Cardiac fibroblast (primary cell): ENCODE measurements at places on chromosomes 5 and 9.

- DNase-seq, result no peak
Measured at GRCh38 chr5:55453211-55453610, 81.6 kb downstream of the PLPP1 start.

GRCh38 chr9:124257844-124258606 is at the start of gene NEK6:
Gene NEK6, plus strand, starts transcription at chr9:124257949. Its CDS starts 44,016 bp downstream, at chr9:124301965.
- peak; percentile 56 for DNase-seq

- DNase-seq, result no peak
Measured at GRCh38 chr5:132445930-132446329, 44.6 kb downstream of the IRF1 start.

DNA sequence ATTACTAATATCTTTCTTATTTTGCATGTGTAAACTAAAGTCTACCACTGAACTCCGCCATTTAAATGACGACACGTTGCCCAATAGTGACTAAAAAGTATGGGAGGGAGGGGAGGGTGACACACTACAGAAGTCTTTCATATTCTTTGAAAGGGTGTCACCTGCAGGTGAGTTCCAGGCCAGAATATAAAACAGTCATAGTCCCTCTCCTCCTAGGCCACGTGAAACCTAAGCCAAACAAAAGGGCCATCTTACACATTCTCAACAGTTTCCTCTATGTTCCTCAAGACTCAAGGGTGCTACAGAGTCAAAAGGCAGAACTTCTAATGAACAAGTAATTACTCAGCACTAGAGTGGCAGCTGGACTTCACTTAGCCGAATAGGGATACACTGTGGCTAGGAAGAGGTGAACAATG is 6.4 kb downstream of the CEMIP2 start:
- no peak for DNase-seq

DNA sequence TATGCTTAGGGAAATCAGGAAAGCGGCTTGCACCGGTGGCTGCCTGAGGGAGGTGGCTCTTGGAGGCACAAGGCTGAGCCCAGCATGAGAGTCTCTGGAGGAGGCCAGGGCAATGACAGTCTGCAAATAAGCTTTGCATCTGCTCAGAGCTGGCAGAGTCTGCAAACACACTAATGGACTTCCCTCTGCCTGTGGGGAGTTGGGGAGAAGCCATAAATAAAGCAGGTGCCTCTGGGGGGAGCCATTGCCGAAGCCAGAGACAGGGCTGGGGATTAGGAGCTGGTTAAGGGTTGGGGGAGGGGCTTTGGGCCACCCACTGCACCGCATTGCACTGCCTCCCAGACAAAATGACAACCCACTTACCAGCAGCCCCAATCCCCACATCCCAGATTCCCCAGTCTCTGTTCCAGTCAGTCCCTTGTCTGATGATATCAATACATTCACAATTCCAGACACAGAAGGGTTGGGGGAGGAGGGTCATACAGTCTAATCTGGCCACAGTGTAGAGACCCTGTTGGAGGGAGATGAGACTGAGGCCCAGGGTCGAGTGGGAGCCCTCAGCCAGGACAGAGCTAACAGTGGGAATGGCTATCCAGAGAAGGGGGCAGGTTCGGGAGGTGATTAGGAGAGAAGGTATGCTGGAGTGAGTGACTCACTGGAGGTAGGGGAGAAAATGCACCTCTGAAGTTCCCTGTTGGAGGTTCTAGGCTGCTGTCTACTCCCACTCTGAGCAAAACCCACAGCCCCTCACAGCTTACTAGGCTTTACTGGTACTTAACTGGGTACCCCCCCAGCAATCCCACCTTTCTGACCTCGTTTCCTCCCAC is 53.7 kb downstream of the PAX5 start:
- DNase-seq, result no peak

GRCh38 chr5:119597728-119598298 is 31.5 kb upstream of the FAM170A start:
- DNase-seq, result no peak

DNA sequence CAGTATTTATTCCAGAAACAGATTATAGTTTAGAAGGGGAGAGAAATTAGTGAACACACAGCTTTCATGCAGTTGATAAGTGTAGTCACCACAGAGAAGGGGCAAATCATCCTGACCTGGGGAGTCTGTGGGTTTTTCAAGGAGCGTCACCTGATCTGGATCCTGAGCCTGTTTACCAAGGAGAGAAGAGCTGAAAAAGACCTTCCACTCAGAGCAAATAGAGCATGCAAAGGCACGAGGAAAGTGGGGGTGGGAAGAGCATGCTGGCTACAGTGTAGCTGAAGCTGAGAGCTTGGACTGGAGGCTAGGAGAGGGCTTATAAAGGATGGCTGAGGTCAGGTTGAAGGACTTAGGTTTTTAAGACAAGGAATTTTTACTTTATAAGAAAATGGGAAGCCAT is 30.4 kb downstream of the ACO1 start:
- DNase-seq, result no peak

GRCh38 chr5:7529880-7530279 is 133.9 kb downstream of the ADCY2 start:
- no peak for DNase-seq

- no peak for DNase-seq
Measured at GRCh38 chr5:87686975-87687374, 274.2 kb upstream of the CCNH start.

DNA sequence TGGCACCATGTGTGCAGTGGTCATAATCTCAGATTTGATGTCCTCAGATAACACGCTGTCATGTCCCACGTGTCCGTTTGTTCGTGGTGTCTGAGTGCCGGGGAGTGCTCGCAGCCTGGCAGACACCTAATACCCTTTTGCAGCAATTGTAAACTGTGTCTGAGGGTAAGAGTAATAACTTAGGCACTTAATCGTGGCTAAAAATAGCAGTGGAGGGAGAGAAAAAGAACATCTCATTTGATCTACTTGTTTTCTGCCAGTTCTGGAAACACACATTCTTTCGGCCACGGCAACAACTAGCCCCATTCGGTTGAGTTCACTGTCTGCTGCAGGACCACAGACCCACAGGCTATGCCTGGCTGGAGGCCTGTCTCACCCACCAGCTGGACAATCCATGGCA is 16.5 kb downstream of the ADCY2 start:
- DNase-seq, result no peak

DNA sequence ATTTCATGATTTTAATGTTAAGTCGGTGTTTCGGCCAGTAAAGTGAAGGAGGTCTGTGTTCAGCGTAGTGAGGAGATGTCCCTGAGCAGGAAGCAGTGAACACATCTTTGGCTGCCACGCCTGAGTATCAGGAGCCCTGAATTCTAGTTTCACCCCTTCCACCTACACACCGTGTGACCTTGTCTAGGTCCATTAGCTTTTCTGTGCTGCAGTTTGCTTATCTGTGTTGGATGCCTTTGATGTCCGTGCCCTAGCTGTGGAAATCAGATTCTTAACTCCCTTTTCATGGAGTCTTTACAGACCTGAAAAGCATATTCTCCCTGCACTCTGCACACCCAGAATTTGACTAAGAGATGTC is 601 bp downstream of the FBXO38 start:
- peak; percentile 16 for DNase-seq

DNA sequence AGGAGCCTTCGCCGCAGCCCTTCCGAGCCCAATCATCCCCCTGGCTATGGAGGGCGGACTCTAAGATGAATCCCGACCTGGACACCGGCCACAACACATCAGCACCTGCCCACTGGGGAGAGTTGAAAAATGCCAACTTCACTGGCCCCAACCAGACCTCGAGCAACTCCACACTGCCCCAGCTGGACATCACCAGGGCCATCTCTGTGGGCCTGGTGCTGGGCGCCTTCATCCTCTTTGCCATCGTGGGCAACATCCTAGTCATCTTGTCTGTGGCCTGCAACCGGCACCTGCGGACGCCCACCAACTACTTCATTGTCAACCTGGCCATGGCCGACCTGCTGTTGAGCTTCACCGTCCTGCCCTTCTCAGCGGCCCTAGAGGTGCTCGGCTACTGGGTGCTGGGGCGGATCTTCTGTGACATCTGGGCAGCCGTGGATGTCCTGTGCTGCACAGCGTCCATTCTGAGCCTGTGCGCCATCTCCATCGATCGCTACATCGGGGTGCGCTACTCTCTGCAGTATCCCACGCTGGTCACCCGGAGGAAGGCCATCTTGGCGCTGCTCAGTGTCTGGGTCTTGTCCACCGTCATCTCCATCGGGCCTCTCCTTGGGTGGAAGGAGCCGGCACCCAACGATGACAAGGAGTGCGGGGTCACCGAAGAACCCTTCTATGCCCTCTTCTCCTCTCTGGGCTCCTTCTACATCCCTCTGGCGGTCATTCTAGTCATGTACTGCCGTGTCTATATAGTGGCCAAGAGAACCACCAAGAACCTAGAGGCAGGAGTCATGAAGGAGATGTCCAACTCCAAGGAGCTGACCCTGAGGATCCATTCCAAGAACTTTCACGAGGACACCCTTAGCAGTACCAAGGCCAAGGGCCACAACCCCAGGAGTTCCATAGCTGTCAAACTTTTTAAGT is 819 bp downstream of the ADRA1B start:
- no peak for DNase-seq

DNA sequence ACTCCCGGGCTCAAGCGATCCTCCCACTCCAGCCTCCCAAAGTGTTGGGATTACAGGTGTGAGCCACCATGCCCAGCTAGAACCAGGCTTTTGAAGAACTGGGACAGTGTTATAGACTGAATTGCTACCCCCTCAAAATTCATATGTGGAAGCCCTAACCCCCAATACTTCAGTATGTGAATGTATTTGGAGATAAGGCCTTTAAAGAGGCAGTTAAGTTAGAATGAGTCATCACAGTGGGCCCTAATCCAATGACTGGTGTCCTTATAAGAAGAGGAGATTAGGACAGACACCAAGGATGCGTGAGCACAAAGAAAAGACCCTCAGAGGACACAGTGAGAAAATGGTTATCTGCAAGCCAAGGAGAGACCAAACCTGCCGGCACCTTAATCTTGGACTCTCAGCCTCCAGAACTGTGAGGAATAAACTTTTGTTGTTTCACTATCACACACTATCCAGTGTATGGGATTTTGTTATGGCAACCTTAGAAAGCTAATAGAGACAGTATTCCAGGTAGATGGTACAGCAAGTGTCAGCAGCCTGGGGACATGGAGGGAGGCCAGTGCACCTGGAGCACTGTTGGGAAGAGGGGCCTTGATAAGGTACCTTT is 31.4 kb upstream of the ERGIC1 start:
- peak; percentile 69 for DNase-seq

DNA sequence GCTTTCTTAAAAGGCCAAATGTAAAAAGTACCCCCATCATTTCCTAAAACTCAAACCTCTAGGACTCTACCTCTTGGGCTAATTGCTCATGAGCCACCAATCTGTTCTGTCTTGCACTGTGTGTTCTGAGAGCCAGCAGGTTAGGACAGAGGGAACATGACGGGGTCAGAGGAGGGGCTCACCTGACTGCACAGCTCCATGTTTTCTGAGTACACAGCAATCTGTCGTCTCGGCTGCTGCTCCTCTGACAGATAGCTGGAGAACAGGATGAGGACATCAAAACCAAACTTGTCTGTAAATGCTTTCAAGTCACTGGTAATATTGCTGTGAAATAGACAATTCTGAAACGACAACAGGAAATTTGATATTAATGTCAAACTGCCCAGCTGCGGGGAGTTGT is 50.9 kb upstream of the PCA3 start:
- DNase-seq, result no peak
